ENCODE measurements at places on chromosomes 5 and 9. TPM values are rescaled to one million over a fixed set of nuclear protein-coding genes. Genes with fewer than 3 reads are reported as not detected.
A peak's percentile ranks its signal among the peaks of the same experiment; 100 is the strongest.

DNA sequence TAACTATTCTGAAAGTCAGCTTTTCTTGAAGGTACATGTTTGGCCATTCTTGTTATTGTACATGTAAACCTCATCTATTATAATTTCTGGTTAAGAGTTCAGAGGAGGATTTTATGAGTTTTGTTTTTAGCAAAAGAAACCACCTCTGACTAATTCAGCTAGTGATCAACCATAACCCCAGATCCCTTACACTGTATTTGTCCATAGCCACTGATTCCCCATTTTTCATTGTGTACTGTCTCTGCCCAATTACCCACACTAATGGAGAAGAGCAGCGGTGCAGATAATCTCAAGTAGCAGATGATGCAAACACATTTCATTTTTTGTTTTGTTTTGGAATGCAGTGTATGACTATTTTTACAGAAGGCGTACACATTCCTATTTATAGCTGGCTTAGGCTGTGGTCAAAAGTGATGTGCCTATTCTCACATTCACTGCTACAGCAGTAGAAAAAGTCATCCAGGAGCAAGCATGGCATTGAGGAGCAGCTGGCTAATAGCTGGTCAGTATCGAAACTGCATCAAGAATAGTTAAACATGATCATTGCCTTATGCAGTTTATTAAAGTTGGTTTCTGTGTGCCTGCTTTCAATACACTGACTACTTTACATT is 988.3 kb downstream of the DTWD2 start:
- no peak for DNase-seq

- no peak for DNase-seq
Observed at GRCh38 chr9:129164246-129164930, 13.7 kb downstream of the IER5L start.

DNA sequence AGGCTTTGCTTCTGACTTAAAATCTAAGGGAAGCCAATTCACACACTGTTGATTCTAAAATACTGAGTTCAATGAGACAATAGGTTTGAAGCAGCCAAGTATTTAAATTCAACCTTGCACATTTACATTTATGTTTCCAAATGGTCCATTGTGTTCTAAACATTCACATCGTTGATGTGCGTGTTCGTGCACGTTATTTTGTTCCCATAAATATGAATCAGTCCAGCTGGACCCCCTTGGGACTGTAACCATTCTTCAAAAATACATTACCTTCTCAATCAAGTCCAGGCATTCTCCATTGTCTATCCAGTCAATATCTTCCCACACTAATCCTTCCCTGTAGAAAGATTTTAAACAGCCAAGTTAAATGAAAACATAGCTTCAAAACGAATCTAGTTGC is 146.4 kb upstream of the RETREG1 start:
- DNase-seq: no peak

DNA sequence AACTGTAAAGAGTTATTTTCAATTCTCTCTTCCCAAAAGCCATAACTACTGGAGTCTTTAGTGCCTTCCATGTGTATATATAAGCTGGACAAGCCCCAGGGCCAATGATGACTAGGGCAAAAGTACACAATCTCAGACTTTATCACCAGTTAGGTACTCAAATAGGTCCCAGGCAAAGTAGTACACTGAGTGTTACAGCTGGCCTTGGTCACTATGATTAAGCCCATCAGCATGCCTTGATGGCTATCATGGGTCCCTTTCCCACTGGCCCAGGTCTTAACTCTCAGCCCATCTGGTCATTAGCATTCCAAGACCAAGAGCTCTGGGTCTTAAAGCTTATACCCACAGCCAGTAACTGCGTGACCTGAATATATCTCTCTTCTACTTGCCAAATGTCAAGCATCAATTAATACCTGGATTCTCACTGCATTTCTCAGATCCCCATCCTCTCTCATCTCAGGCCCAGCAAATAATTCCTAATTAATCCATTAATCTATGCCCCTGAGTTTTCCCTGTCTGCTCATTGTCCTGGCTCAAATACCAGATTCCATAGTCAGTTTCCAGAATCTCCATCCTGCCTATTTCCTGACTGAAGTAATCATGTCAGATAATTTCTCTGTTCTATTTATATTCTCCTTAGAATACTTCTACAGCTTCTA is 62.3 kb downstream of the NR6A1 start:
- peak; percentile 48 for DNase-seq

Gene PTPDC1
- total RNA-seq: 5.9 TPM

GRCh38 chr5:112960863-112961504 is 15.6 kb upstream of the DCP2 start:
- DNase-seq: no peak

DNA sequence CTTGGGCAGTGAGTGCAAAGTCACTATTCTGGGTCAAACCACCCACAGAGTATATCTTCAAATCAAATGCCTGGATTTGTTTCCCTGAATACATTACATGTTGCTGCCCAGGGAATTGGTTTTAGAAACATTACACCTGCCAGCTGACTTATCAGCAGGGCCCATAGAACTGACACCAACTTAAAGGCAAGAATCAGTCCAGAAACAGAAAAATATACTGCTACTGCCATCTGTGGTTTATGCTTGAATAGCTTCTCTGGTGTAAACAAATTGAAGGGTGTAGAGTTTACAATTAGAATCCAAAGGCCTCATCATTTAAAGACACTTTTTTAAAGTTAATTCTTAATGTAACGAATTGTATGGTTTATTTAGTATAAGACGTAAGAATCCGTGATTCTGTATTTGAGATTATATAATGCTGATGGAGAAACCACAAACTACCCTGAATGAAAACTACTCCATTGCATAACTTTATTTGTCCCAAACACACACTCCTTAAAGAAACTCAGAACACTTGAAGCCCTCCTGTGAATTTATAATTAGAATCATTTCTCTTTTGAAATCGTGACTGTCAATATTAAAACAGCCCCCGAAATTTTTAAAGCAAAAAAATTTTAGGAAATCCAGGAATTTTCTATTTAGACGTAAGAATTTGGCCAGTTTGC is 6.2 kb downstream of the NR6A1 start:
- no peak for DNase-seq

Gene TCF7
- total RNA-seq: 36.2 TPM

DNA sequence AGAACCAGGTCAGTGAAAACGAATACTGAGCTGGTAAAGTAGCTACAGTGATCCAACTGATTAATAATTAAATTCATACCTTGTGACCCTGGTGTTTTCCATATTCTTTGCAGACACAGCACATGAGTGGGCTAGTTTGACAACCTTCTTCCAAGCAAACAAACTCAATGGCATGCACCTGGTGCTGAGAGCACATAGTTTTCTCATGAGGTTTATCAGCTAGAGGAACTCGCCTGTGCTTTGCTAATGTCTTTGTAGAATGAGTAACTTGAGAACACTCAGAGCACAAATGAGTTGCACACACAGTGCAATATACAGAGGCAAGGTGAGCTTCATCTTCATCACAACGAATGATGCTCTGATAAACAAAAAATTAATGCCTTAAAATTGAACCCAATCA is 12.6 kb downstream of the TRIM23 start:
- peak; percentile 86 for DNase-seq

All from Caco-2 (cell line).